Right atrium auricular region (tissue), 2 donors: ENCODE measurements at places on chromosomes 12 and 14.

GRCh38 chr12:45051572-45052125 is 750 bp upstream of the DBX2 start:
- DNase-seq: no peak

DNA sequence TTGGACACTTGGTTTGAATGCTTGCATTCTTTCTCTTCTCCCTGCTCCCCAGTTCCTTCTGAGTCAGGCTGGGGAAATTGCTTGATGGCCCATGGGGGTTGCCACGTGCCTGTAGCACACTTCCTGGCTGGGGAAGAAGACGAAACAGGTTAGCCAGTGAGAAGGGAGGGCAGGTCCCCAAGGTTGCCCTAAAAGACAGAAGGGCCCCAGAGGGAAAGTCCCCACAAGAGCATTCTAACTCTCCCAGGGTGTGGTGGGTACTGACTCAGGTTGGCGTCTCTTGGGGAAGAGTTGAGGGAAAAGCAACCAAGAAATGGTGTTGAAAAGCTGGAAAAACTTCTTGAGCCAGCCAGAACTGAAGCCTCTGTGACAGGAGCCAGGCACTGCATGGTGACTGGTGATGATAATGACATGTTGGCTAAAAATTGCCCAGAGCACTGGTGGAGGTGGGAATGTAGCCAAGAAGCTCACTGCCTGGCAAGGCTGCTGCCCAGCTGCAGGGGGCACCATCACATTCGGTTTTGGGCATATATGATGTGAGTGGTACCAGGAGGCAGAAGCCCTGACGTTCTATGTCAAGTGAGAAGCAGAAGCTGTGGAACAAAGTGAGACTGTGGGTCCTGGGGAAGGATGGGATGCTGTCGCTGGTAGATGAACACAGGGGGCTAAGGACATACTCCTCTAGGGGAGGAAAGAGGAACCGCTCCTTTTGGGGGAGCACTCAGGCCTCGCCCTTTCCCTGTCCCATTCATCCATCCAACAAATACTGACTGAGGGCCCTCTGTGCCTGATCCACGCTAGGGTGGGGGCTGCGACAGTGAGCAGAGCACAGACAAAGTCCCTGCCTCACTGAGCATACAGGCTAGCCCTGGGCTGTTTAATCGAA is 8.1 kb upstream of the RABGGTA start:
- no peak for DNase-seq

GRCh38 chr14:58265401-58265800 is 20.8 kb downstream of the PSMA3 start:
- DNase-seq: no peak

DNA sequence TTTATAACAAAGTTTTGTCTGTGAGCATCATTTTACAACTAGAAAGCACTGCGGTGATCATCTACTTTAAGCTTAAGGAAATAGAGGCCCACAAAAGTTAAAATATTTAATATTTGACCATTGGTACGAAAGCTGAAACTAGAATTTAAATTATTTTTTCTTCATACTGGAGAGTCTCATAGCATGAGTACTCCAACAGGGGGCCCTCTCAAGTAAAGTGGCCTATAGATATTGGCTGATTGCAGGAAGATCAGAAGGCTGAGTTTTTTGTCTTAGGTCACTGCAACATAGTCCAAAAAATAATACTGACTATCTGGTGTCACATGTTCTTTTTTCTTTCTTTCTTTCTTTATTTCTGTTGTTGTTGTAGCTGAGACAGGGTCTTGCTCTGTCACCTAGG is 75.3 kb upstream of the ZDHHC17 start:
- DNase-seq: no peak
